Glutamatergic neuron (in vitro differentiated cells): ENCODE measurements at places on chromosomes 3 and 15. TPM values are rescaled to one million over a fixed set of nuclear protein-coding genes. Genes with fewer than 3 reads are reported as not detected.

- no peak overlapping the region for H3K27ac ChIP-seq
- DNase-seq: no peak
- no peaks in the 10 kb centered on the region for H3K36me3 ChIP-seq
- H3K4me3 ChIP-seq: no peak overlapping the region
- H3K27me3 ChIP-seq: peaks cover 2% of the 10 kb centered on the region
Measured at GRCh38 chr3:142072816-142073215, 76.5 kb downstream of the TFDP2 start.

DNA sequence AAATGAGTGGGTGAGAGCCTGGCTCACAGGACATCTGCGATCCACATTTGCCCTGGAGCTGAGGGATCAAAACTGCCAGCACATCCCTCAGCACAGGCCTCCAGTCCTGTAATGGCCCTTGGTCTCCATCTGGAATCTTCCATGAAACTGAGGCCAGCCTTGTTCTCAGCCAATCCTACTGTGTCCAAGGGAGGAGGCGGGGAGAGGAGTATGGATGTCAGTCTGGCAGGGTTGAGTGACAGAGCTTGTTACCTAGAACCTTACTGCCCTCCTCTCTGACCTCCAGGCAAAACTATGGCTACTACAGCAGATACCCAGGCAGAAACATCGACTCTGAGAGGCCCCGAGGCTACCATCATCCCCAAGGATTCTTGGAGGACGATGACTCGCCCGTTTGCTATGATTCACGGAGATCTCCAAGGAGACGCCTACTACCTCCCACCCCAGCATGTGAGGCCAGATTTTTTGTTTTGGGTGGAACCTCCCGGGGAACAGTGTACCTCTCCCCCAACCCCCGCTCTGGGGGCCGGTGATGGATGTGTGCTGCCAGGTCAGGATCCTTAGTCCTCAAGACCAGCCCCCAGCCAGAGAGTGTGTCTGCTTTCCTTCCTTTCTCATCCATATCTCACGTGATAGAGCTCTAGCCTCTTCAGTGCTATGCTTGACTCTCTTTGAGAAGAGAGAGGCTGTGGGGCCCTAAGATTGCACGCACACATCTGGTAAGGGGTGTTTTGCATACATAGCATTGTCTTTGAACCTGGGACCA lies 41.3 kb downstream of the CHDH start:
- no peaks in the 10 kb centered on the region for H3K36me3 ChIP-seq
- peaks cover 8% of the 10 kb centered on the region for H3K27me3 ChIP-seq
- no peak overlapping the region for H3K4me3 ChIP-seq

The LAMB2 gene
- 16.6 TPM for total RNA-seq

The SLC12A6 gene
- 43.3 TPM for total RNA-seq

DNA sequence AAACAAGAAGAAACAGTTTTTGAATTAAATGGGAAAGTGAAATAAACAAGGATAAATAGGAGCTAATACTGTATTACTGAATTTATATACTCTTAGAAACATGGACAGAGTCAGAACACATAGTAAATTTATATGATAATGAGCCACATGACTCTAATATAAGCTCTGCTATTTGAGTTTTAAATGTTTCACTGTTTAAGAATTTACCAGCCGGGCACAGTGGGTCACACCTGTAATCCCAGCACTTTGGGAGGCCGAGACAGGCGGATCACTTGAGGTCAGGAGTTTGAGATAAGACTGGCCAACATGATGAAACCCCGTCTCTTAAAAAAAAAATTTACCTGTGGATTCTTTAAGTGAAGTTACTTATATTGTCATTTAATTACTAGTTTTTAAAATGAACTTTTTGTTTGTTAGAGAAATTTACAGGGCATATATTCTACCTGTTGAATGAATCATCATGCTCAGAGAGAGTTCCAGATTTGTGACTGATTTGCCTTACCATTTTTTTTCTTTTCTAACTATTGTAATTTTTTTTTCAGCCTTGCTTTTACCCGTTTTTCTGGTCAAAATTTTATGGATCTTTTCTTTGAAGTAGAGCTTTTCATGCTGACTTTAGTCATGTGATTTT lies 125.7 kb downstream of the TCF12 start:
- DNase-seq: no peak
- H3K36me3 ChIP-seq: no peaks in the 10 kb centered on the region
- peaks cover 8% of the 10 kb centered on the region for H3K4me1 ChIP-seq
- no peak overlapping the region for H3K27ac ChIP-seq

The WDR5B gene
- 3.4 TPM for total RNA-seq

GRCh38 chr3:13674538-13675185 lies 125.7 kb downstream of the FBLN2 start:
- no peaks in the 10 kb centered on the region for H3K36me3 ChIP-seq
- no peak overlapping the region for H3K4me3 ChIP-seq
- no peak overlapping the region for H3K27ac ChIP-seq
- H3K27me3 ChIP-seq: peaks cover 6% of the 10 kb centered on the region
- DNase-seq: no peak
- H3K4me1 ChIP-seq: no peaks in the 10 kb centered on the region

The OXSR1 gene
- total RNA-seq: 80.7 TPM

The SLC28A1 gene
- total RNA-seq: 0.25 TPM

The CIP2A gene
- total RNA-seq: 8.2 TPM

- peaks cover 4% of the 10 kb centered on the region for H3K4me1 ChIP-seq
- H3K27ac ChIP-seq: no peak overlapping the region
- peaks cover 6% of the 10 kb centered on the region for H3K27me3 ChIP-seq
- no peak overlapping the region for H3K4me3 ChIP-seq
- no peaks in the 10 kb centered on the region for H3K36me3 ChIP-seq
Measured at GRCh38 chr15:68423359-68424296, 8.3 kb downstream of the ITGA11 start.

The CD80 gene
- total RNA-seq: not detected

- no peak for DNase-seq
- no peak overlapping the region for H3K27ac ChIP-seq
- no peaks in the 10 kb centered on the region for H3K4me1 ChIP-seq
- peaks cover 38% of the 10 kb centered on the region for H3K36me3 ChIP-seq
- H3K4me3 ChIP-seq: no peak overlapping the region
Measured at GRCh38 chr3:44659434-44659833, 10.9 kb downstream of the ZNF35 start.

DNA sequence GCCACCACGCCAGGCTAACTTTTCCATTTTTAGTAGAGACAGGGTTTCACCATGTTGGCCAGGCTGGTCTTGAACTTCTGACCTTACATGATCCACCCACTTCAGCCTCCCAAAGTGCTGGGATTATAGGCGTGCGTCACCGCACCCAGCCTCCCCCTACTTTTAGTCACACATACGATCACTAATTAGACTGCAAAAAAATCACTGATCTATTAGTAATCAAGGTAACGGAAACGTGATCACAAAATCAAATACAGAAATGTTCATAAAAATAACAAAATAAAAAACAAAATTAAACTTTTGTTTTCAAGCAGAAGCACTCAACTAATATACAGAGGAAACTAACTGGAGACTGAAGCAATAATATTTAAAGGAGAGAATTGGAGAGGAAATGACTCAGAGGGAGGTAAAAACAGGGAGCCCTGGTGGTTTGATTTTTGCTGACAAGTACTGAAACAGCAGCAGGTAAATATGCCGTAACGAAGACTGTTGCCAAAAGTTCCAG lies 4.6 kb downstream of the WDR53 start:
- no peak overlapping the region for H3K4me3 ChIP-seq
- no peaks in the 10 kb centered on the region for H3K36me3 ChIP-seq

The IFT80 gene
- total RNA-seq: 32.7 TPM

The IMPG2 gene
- total RNA-seq: 2.4 TPM

The DAPK2 gene
- total RNA-seq: 2.6 TPM

DNA sequence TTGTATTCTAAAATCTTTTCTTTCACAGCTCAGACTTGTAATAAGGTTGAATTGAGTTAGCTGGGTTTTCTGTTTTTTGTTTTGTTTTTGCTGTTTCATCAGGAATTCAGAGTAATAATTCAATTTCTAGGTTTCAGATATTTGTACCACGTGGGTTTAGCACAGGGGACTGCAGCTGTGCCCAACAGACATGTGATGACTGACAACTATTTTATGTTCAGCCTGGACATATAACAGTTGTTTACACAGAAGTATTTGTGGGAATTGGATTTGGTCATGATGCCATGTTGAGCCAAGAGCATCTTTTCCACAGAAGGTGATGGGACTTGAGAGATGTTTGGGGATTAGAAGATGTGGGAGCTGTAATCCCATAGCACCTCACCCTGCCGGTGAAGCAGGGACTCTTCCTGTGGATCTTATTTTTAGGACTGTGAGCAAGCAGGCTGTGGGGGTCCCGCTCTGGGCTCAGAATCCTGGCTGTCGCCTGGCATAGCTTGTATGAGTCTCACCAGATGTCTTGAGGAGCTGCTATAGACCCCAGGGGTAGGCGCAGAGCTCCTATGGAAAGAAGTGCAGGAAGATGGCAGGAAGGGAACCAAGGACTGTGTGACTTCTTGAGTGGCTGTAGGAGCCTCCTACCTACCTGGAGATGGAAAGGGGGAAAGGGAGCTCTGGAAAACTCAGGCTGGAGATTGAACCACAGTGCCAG lies 23.7 kb downstream of the PXYLP1 start:
- peaks cover 42% of the 10 kb centered on the region for H3K4me1 ChIP-seq
- DNase-seq: no peak
- peaks cover 2% of the 10 kb centered on the region for H3K27me3 ChIP-seq
- no peak overlapping the region for H3K4me3 ChIP-seq
- no peaks in the 10 kb centered on the region for H3K36me3 ChIP-seq
- H3K27ac ChIP-seq: no peak overlapping the region

GRCh38 chr15:81529481-81529880 lies 155.5 kb upstream of the TMC3 start:
- no peaks in the 10 kb centered on the region for H3K27me3 ChIP-seq
- no peak for DNase-seq
- no peaks in the 10 kb centered on the region for H3K36me3 ChIP-seq
- peaks cover 3% of the 10 kb centered on the region for H3K4me1 ChIP-seq
- no peak overlapping the region for H3K4me3 ChIP-seq

The TICRR gene
- 2.7 TPM for total RNA-seq

- H3K4me1 ChIP-seq: no peaks in the 10 kb centered on the region
- no peak for DNase-seq
- no peaks in the 10 kb centered on the region for H3K36me3 ChIP-seq
Measured at GRCh38 chr3:34279901-34280300, 481.5 kb downstream of the PDCD6IP start.

- no peaks in the 10 kb centered on the region for H3K27me3 ChIP-seq
- no peaks in the 10 kb centered on the region for H3K4me1 ChIP-seq
- H3K27ac ChIP-seq: no peak overlapping the region
- no peak for DNase-seq
- H3K36me3 ChIP-seq: peaks cover 3% of the 10 kb centered on the region
- H3K4me3 ChIP-seq: no peak overlapping the region
Measured at GRCh38 chr3:143786219-143787191, 61.8 kb downstream of the SLC9A9 start.

The MCTP2 gene
- 0.44 TPM for total RNA-seq

- H3K4me1 ChIP-seq: no peaks in the 10 kb centered on the region
- H3K36me3 ChIP-seq: no peaks in the 10 kb centered on the region
- no peak for DNase-seq
- no peak overlapping the region for H3K4me3 ChIP-seq
- H3K27ac ChIP-seq: no peak overlapping the region
Measured at GRCh38 chr3:69524816-69525215, 138.9 kb upstream of the FRMD4B start.

DNA sequence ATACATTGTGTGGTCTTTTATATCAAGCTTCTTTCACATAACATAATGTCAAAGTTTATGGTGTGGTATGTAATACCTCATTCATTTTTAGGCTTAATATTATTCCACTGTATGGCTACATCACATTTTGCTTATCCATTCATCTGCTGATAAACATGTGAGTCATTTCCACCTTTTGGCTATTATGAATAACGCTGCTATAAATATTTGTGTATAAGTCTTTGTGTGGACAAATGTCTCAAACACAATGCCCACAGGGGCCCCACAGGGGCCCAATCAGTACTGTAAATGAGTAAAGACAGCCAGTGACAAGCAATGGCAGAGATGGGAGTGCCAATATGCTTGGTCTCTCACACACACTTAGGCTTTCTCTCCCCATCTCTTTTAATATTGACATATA lies 54.2 kb downstream of the PIK3R4 start:
- no peaks in the 10 kb centered on the region for H3K4me1 ChIP-seq
- no peaks in the 10 kb centered on the region for H3K27me3 ChIP-seq
- H3K36me3 ChIP-seq: no peaks in the 10 kb centered on the region

The ARID3B gene
- total RNA-seq: 154 TPM

- no peak overlapping the region for H3K4me3 ChIP-seq
- H3K27me3 ChIP-seq: peaks cover 2% of the 10 kb centered on the region
- H3K4me1 ChIP-seq: peaks cover 3% of the 10 kb centered on the region
- DNase-seq: no peak
Measured at GRCh38 chr3:148990236-148990635, 1.1 kb upstream of the GYG1 start.

DNA sequence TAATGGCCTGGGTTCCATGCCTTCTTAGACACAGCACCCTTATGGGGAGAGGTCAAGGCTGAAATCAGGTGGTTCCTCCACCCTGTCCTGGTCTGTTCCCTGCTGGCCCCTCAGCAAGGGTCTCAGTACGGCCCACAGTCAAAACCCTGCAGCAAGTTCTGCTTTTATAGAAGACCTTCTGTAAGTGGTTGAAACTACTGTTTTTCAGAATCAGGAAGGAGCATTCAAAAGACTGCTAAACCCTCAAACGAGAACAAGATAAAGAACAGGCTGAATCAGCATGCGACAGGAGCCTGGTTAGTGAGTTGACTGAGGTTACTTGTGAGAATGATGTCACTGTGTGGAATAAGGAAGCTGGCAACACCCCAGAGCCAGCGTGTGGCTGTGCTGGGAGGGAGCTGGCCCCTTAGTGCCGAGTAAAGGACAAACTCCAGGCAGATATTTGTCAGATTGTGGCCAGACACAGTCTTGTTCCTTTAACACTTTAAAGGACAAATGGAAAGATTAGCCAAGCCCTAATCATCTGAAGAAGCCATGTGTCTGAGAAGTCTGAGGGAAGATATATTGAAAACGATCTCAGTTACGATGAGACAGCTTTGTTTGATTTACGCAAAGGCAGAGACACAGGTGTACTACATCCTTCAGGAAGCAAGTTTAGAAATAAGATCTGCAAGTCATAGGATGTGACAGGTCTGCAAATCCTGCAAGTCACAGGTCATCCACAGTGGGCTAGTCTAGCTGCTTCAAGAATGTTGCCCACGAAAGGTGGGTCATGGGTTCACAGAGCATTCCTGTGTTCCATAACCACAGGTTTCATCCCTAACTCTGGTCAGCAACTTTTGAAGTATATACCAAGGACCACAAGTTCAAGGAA lies 54.0 kb downstream of the B3GNT5 start:
- no peak for DNase-seq
- H3K36me3 ChIP-seq: peaks cover 11% of the 10 kb centered on the region
- no peak overlapping the region for H3K4me3 ChIP-seq
- H3K27ac ChIP-seq: no peak overlapping the region

The GXYLT2 gene
- 10.9 TPM for total RNA-seq

DNA sequence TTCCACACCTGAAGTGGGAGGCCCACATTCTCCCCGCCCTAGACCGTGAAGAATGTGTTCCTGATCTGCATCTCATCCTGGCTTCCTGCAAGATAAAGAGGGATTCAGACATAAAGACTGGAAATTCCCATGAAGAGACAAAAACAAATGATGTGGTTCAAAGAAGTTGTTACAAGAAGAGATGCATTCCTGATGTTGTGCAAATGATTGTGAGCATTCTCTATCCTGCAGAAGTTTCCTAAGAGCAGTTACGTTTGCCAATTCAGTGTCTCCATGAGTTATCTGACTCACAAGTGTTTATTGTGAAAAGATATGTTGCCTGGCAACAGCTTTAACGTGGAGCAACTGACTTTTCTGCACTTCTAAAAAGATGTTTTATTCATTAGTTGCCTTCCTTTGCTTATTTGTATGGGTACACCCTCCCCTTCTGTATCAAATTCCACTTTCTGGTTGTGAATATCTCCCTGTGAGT lies 107.8 kb downstream of the ZIC4 start:
- no peaks in the 10 kb centered on the region for H3K27me3 ChIP-seq
- H3K27ac ChIP-seq: no peak overlapping the region
- no peak overlapping the region for H3K4me3 ChIP-seq
- no peaks in the 10 kb centered on the region for H3K4me1 ChIP-seq
- DNase-seq: no peak
- no peaks in the 10 kb centered on the region for H3K36me3 ChIP-seq
